IMR-90 (cell line): ENCODE measurements at places on chromosomes 1 and 21. TPM values are rescaled to one million over a fixed set of nuclear protein-coding genes. Genes with fewer than 3 reads are reported as not detected.

LCE1F gene
- total RNA-seq = not detected in 2 replicates

GRCh38 chr1:72037745-72038343 is 244.5 kb downstream of the NEGR1 start:
- DNase-seq = peak; percentile 49

RASSF5 gene
- total RNA-seq = 0.18 and 0.56 TPM in 2 replicates

DNA sequence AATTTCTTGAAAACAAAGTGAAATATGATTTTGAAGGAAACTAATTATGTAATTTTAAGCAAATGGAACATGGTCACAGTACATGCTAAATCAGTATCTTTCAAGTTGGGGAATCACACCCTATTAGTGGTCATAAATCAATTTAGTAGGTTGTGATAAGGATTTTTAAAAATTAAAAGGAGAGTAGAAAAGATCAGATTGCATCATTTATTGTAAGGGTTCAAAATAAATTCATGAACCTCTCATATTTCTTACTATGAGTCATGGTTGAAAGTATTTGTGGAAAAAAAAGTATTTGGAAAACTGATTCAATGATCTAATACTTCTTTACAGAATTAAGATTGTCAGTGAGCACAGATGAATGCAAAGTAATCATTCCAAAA is 14.6 kb downstream of the ADSS2 start:
- peak; percentile 57 for DNase-seq

SCCPDH gene
- total RNA-seq = 37.8 and 46.9 TPM in 2 replicates

TMCO4 gene
- total RNA-seq = 6.9 and 7.3 TPM in 2 replicates

DNA sequence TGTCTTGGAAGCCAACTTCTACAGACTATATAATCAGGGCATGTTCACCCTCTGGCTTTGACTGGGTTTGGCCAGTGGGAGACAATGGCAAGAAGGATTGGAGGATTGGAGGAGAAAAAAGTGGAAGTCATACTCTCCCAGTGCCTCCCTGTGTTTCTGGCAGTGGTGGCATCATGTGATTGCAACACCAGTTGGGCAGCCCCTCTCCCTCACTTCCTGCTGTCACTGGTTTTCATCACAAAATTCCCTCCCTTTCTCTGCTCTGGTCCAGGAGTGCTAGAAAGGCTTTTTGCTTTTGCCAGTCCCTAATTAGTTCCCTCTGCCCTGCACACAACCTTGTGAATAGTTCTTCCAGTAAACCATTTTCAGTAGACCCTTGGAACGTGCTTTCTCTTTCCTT is 3.7 kb upstream of the QSOX1 start:
- peak; percentile 32 for DNase-seq

- no peak for DNase-seq
These were observed 1080.8 kb downstream of the AMY1C start for GRCh38 chr1:104830534-104830933.

- DNase-seq = no peak
These were observed 104.6 kb upstream of the LBR start for GRCh38 chr1:225532240-225532944.
